Fibroblast of lung (primary cell): ENCODE measurements at places on chromosomes 16 and 17. TPM values are rescaled to one million over a fixed set of nuclear protein-coding genes. Genes with fewer than 3 reads are reported as not detected.

PERCC1 gene
- total RNA-seq: not detected in 2 replicates

TMIGD1 gene
- total RNA-seq: not detected in 2 replicates

GPR139 gene
- total RNA-seq: not detected in 2 replicates

CKLF gene
- total RNA-seq: 38.8 and 41.9 TPM in 2 replicates

VTN gene
- 0.17 and 0.51 TPM in 2 replicates for total RNA-seq

GPR179 gene
- total RNA-seq: under 0.01 TPM in 2 replicates

NFAT5 gene
- 15.7 and 33.4 TPM in 2 replicates for total RNA-seq

GRCh38 chr17:38867179-38867967 lies 2.5 kb upstream of the LASP1 start:
- no peaks in the 10 kb centered on the region for H3K27me3 ChIP-seq
- H3K4me1 ChIP-seq: peaks cover 11% of the 10 kb centered on the region
- DNase-seq: peak; percentile 79
- peaks cover 2% of the 10 kb centered on the region for H3K36me3 ChIP-seq

DNA sequence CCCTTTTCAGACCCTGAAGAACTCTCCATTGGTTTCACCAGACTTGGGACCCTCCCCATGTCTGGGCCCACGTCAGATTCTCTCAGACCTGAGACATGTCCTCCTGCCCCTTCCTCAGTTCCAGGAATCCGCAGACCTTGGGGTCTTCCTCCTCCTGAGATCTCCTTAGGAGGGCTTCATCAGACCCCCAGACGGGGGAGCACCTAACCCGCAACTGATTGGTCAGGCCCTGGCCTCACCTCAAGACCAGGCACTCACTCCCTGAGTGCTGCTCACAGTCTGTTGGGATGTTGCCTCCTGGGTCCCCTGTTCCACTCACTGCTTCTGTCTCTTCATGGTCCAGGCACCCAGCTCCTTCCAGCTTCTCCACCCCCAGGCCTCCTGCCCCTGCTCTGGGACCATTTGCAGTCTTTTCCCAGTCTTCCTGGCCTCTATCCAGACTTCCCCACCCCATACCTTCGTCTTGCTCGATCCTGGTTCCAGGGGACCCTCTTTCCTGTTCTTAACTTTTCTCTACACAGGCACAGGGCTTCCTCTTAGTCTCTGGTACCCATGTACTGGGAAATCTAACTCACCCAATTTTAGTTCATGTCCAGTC lies 1.2 kb downstream of the GID4 start:
- H3K27me3 ChIP-seq: no peaks in the 10 kb centered on the region
- H3K4me3 ChIP-seq: peak overlapping the region; percentile 83
- peak overlapping the region; percentile 48 for H3K27ac ChIP-seq
- DNase-seq: no peak
- H3K36me3 ChIP-seq: peaks cover 2% of the 10 kb centered on the region
- H3K4me1 ChIP-seq: peaks cover 15% of the 10 kb centered on the region

GRCh38 chr17:76370261-76370993 lies 14.0 kb upstream of the SPHK1 start:
- peak; percentile 97 for DNase-seq
- H3K27ac ChIP-seq: peak overlapping the region; percentile 92
- H3K4me3 ChIP-seq: no peak overlapping the region

- no peak overlapping the region for H3K27ac ChIP-seq
- DNase-seq: no peak
- no peak overlapping the region for H3K4me3 ChIP-seq
- no peaks in the 10 kb centered on the region for H3K4me1 ChIP-seq
- peaks cover 7% of the 10 kb centered on the region for H3K27me3 ChIP-seq
Observed at GRCh38 chr17:77042476-77043231, 98.1 kb upstream of the SEC14L1 start.

GRCh38 chr16:89071686-89072547 lies 21.7 kb upstream of the ACSF3 start:
- DNase-seq: no peak
- peaks cover under 1% of the 10 kb centered on the region for H3K27me3 ChIP-seq
- H3K4me3 ChIP-seq: no peak overlapping the region
- H3K4me1 ChIP-seq: no peaks in the 10 kb centered on the region

- H3K27ac ChIP-seq: peak overlapping the region; percentile 15
- H3K4me3 ChIP-seq: no peak overlapping the region
- H3K27me3 ChIP-seq: no peaks in the 10 kb centered on the region
- no peaks in the 10 kb centered on the region for H3K36me3 ChIP-seq
- peaks cover 44% of the 10 kb centered on the region for H3K4me1 ChIP-seq
- peak; percentile 94 for DNase-seq
Observed at GRCh38 chr16:75108792-75109731, 7.5 kb downstream of the LDHD start.

GRCh38 chr17:72822358-72823023 lies 270.0 kb downstream of the SLC39A11 start:
- no peaks in the 10 kb centered on the region for H3K36me3 ChIP-seq
- no peak overlapping the region for H3K4me3 ChIP-seq
- DNase-seq: no peak
- no peak overlapping the region for H3K27ac ChIP-seq

DNA sequence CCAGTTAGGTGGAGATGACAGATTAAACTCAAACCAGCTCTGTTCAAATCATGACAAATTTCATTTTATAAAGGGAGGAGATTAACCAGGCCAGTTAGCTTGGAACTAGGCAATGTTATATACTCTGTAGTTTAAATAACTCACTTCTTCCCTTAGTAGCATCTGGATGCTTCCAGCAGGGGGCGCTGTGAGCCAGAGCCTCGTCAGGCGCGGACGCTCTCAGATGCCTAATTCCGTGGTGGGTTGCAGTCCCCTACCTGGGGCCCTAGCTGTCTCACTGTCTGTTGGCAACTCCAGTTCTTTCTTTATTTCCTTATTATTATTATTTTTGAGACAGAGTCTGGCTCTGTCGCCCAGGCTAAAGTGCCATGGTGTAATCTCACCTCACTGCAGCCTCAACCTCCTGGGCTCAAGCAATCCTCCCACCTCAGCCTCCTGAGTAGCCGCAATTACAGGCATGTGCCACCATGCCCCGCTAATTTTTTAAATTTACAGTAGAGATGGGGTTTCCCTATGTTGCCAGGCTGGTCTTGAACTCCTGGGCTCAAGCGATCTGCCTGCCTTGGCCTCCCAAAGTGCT lies 17.3 kb upstream of the WFDC1 start:
- no peaks in the 10 kb centered on the region for H3K27me3 ChIP-seq
- no peak overlapping the region for H3K4me3 ChIP-seq
- H3K36me3 ChIP-seq: no peaks in the 10 kb centered on the region
- no peak overlapping the region for H3K27ac ChIP-seq

GRCh38 chr17:19755821-19756510 lies 7.9 kb upstream of the ALDH3A1 start:
- H3K4me1 ChIP-seq: no peaks in the 10 kb centered on the region
- no peaks in the 10 kb centered on the region for H3K27me3 ChIP-seq
- DNase-seq: no peak
- H3K36me3 ChIP-seq: no peaks in the 10 kb centered on the region

DNA sequence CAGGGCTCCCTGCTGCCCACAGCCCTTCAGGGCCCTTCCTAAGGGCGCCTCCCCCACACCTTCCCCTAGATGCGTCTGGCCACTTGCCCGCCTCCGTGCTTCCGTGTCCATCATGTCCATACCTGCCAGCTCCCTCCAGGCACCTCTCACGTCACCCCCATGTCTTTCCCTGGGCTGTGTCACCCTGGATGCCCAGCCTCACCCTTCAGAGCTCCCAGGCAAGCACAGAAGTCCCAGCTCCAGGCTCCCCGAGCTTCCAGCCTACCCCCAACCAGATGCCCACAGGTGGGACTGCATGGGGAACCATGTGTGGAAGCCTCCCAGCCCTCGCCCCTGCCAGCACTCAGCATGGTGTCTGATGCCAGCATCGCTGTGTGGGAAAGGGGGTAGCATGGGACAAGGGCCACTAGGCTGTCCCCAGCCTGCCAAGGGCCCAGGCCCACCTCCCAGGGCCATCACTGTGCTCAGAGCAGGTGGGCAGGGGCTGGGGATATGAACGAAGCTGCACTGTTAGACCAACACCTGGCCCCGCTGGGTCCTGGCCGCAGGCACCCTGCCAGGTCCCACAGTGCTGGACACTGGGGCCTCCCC lies 1.9 kb upstream of the AXIN1 start:
- no peaks in the 10 kb centered on the region for H3K27me3 ChIP-seq
- H3K4me1 ChIP-seq: peaks cover under 1% of the 10 kb centered on the region
- no peak for DNase-seq
- H3K36me3 ChIP-seq: peaks cover 2% of the 10 kb centered on the region

DNA sequence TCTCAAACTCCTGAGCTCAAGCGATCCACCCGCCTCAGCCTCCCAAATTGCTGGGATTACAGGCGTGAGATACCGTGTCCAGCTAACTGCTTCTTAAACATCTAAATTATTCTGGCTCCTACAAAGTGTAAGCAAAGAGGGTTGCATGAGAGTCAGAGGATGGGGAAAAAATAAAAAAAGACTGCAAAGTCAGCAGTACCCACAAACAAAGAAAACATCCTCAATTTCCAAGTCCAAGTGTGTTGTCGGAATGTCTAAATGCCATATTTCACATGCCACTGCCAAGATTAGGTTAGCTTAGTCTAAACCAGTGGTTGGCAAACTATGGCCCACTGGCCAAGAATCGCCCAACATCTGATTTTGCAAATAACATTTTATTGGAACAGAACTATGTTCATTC lies 13.0 kb upstream of the PHLPP2 start:
- H3K36me3 ChIP-seq: peaks cover 14% of the 10 kb centered on the region
- H3K4me1 ChIP-seq: no peaks in the 10 kb centered on the region
- H3K27me3 ChIP-seq: no peaks in the 10 kb centered on the region
- no peak overlapping the region for H3K4me3 ChIP-seq

GRCh38 chr17:15213381-15214087 lies 51.6 kb downstream of the PMP22 start:
- no peak for DNase-seq
- no peaks in the 10 kb centered on the region for H3K36me3 ChIP-seq
- no peaks in the 10 kb centered on the region for H3K4me1 ChIP-seq
- no peak overlapping the region for H3K4me3 ChIP-seq

- no peak overlapping the region for H3K4me3 ChIP-seq
- H3K27me3 ChIP-seq: no peaks in the 10 kb centered on the region
- peak; percentile 47 for DNase-seq
- peaks cover 3% of the 10 kb centered on the region for H3K4me1 ChIP-seq
- no peak overlapping the region for H3K27ac ChIP-seq
Observed at GRCh38 chr16:78127130-78127529, 27.7 kb downstream of the WWOX start.

DNA sequence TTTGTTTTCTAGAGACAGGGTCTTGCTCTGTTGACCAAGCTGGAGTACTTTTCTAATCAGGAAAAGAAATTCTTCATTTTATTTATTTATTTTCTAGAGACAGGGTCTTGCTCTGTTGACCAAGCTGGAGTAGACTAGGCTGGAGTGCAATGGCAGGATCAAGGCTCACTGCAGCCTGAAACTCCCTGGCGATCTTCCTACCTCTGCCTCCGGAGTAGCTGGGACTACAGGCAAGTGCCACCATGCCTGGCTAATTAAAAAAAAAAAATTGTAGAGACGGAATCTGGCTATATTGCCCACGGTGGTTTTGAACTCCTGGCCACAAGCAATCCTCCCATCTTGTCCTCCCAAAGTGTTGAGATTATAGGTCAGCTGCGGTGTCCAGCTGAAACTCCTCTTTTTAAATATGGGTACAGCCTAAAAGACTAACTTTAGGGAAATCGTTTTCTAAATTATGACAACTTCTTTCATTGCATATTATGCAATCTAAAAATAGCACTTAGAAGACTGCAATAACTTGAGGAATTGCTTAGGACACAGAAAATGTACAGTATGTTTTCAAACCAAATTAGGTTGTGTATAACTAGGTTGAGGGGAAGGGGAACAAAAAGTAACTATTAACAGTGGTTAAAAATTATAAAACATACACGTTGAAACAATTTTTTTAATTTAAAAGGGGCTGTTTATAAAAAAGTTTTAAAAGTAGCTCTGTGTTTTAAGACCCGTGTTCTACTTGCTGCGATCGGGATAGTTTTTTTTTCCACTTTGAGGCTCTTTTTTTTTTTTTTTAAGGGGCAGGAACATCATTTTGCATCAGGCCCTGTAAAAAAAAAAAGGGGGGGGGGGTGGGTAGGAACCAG lies 4.7 kb downstream of the PRAC1 start:
- H3K27me3 ChIP-seq: peaks cover 61% of the 10 kb centered on the region
- H3K4me3 ChIP-seq: no peak overlapping the region
- no peaks in the 10 kb centered on the region for H3K36me3 ChIP-seq
- H3K4me1 ChIP-seq: no peaks in the 10 kb centered on the region
- H3K27ac ChIP-seq: no peak overlapping the region

DNA sequence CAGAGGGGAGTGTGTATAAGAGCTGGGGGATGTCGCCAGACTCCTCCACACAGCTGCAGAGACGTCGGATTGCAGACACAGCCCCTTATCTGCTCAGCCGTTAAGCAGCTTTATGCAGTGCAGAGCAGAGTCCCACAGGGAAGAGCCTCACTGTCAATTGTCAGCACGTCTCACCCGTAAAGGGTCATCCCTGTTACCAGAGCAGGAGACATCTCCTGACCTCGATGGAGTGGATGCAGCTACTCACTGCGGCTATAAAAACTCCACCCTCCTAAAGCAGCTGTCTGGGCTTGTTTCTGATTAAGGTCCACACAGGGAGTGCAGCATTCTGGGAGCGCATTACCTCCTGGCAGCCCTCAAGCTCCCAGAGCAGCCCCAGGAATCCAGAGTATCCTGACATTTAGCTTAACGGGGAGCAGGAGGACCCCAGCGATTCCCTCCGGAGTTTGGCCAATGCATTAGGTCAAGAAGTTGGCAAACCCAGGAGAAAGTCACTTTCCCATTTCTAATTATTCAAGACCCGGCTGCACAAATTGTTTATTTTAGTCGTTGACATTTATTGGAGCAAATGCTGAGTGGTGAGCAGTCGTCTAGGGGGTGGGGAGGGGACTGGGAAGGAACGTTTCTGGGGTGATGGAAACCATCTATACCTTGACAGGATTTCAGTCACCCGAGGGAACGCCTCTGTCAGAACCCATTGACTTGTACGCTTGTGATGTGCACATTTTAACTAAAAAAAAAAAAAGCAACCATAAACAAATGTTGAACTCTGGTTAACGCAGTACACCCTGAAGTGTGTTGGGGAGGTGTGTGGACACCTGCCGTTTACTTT lies 100.0 kb upstream of the ZNF469 start:
- no peaks in the 10 kb centered on the region for H3K36me3 ChIP-seq
- H3K27me3 ChIP-seq: peaks cover 3% of the 10 kb centered on the region
- no peaks in the 10 kb centered on the region for H3K4me1 ChIP-seq
- no peak for DNase-seq
- no peak overlapping the region for H3K4me3 ChIP-seq
- no peak overlapping the region for H3K27ac ChIP-seq

- peak; percentile 70 for DNase-seq
- peaks cover 7% of the 10 kb centered on the region for H3K4me1 ChIP-seq
- no peaks in the 10 kb centered on the region for H3K27me3 ChIP-seq
- H3K4me3 ChIP-seq: no peak overlapping the region
Observed at GRCh38 chr17:72466199-72466598, 345.4 kb downstream of the SOX9 start.

DNA sequence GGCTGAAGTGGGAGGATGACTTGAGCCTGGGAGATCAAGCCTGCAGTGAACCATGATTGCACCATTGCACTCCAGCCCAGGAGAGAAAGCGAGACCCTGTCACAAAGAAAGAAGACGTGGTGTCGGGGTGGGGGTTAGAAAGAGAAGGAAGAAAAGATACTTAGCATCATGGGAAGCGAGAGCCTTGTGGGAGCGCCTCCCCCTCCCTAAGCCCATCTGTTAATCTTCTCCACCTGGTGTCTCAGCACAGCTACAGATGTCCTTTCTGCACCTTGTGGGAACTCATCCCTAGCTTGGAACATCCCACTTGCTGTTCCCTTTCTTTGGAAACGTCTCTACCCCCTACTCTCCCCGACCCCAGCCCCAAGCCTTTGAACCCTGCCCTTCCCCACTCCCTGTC lies 6.0 kb downstream of the ZNF688 start:
- no peak overlapping the region for H3K4me3 ChIP-seq
- H3K36me3 ChIP-seq: no peaks in the 10 kb centered on the region
- peaks cover 5% of the 10 kb centered on the region for H3K27me3 ChIP-seq
- H3K4me1 ChIP-seq: no peaks in the 10 kb centered on the region
- DNase-seq: no peak
